NCI-H2081 (cell line): ENCODE measurements at places on chromosomes 1 and 21.

GRCh38 chr1:145845514-145846161, at the start of gene NUDT17:
NUDT17 (plus strand) TSS chr1:145845630; CDS start chr1:145845641, 11 bp downstream.
- peak; percentile 87 for DNase-seq

DNA sequence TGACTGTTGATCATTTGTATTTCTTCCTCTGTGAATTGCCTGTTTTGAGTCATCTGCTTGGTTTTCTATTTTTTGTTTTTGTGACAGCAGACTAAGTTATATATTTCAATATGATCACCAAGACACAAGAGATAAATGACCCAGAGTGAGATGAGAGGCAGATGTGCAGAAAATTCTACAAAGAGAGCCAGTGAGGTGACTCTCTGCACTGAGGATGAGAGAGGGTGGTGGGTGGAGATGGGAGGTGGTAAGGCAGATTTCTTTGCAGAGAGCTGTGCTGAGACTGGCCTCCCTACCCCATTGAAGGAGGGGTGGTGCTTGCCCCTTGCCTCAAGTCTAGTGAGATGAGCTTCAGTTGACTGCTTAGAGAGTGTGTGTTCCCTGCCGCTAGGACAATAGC, 17.6 kb upstream of the FCAMR start:
- DNase-seq = no peak

DNA sequence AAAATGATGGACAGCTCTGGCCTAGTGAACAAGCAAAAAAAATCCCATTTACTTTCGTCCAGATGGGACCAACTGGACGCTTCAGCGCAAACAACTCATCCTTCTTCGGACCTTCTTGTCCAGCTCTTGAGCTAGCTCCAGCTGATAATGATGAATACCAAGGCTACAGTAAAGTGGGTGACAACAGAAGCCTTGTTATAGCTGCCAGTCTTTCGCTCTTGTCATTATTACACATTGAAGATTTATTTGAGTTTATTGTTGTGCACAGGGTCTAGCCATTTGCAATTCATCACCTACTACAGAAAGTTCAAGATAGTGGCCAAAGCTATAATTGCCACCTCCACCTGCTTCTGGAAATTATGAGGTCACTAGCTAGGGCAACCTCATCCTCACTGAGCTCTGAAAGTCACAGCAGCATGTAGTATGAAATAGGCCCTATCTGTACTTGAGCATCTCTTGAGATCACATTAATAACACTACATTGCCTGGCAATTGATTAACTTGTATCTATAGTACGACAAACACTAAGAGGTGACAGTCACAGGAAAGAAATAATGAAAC, 76.9 kb downstream of the GPATCH2 start:
- no peak for DNase-seq

- no peak for DNase-seq
These were observed 60.2 kb downstream of the SKI start for GRCh38 chr1:2288311-2288710.

GRCh38 chr21:42630626-42631025, 22.8 kb upstream of the PDE9A start:
- no peak for DNase-seq

GRCh38 chr1:206887701-206888100, 9.5 kb upstream of the IL24 start:
- DNase-seq = no peak

- DNase-seq = no peak
These were observed 30.4 kb downstream of the SLC30A10 start for GRCh38 chr1:219897914-219898313.

GRCh38 chr1:89512996-89513720, 11.5 kb upstream of the LRRC8B start:
- DNase-seq = no peak

- DNase-seq = no peak
These were observed 216.0 kb upstream of the NEGR1 start for GRCh38 chr1:72498371-72498770.

DNA sequence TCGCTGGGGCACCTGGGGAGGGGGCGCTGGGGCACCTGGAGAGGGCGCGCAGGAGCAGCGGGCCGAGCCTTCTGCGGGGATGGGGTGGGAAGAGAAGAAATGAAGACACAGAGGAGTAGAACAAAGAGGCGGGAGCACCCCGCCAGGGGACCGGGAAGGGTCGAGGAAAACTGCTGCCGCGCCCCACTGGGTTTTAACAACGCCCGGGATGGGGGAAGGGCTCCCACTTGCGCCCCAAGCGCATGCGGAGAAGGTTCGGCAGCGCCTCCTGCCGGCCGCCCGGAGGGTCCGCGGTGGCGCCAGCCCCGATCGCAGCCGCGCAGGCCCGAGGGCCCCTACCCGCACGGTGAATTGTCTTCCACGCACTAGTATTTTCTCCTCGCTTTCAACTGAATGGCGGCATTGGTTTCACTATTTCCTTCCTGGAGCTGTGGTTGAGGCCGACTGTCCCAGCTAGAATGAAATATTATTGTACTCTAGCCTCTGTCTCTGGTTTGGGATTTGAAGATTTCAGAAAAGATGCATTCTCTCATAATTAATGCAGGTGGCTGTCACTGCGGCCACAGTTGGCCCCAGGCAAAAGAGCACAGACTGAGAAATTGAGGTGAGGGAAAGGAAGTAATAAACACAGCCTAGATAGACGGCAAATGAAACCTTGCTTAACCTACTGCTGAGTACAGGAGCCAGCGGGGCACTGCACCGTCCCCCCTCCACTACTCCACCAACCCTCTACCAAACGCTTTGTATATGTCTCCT, 57.3 kb downstream of the MAB21L3 start:
- peak; percentile 22 for DNase-seq

DNA sequence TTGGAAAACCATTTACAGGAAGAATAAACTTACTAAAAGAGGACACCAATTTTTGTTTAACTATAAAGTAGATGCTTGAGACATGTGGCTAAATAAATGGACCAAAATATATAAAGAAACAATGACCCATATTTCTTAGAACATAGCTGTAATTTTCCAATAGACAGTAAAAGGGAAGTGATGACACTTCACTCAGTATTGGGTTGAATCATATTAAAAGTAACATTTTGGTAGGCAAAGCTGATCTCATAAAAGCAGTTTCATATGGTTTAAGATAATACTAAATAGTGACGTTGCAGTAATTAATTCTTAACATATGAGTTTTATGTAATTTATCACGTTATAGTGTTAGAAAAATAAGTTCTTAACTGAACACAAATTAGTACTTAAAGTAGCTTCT, 308.9 kb upstream of the RUNX1 start:
- no peak for DNase-seq

- DNase-seq = no peak
These were observed 32.2 kb downstream of the SOAT1 start for GRCh38 chr1:179325836-179326235.
